ENCODE measurements at places on chromosomes 13 and 19.
A peak's percentile ranks its signal among the peaks of the same experiment; 100 is the strongest.

DNA sequence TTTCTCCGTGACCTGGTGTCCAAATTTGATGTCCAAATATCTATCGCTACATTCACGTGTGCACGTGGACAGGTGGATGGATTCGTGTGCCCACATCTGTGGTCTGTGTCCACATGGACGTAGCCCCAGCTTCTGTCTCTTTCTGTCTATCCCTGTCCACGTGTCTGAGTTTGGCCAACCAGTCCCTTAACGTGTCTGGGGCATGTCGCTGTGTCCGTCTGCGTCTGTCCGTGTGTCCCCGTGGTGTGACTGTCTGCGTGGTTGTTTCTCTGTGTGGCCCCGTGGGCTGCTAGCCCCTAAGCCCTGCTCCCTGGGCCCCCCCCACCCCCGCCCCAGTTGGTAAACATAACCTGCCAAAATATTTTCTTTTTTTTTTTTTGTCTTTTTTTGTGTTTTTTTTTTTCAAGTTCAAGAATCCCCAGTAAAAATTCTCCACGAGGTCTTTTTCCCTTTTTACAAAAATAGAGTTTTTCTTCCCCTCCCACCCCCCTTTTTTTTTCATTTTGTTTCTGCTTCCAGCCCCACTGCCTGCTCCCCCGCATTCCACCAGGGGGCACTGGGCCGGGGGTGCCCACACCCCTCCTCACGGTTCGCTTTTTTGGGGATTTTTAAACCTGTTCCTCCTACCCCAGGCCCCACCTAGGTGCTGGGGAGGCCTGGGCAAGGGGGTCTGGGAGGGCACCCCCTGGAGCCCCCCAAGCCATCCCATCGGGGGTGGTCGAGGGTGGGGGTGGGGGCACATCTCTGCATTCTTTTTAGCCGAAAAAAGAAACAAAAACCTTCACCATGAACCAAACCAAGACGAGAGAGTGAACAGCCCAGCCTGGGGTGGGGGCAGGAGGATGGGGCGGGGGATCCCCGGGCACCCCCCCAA is 18.3 kb downstream of the PRKCSH start:
- no peak for DNase-seq

DNA sequence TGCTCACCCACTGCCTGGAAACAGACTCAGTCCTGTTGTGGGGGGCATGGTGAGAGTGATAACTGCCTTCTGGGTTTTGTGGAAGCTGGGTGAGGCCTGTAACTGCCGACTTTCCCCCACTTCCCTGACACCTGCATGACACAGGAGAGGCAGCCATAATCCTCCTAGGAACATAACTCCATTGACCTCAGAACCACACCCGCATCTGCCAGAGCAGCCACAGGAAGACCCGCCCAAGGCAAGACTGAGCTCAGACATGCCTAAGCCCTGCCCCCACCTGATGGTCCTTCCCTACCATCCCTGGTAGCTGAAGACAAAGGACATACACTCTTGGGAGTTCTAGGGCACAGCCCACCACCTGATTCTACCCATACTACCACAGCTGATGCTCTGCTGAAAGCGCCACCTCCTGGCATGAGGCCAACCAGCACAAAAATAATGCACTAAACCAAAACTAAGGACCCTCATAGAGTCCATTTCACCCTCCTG is 326.7 kb downstream of the RBM26 start:
- no peak for DNase-seq

- no peak for DNase-seq
These were observed 36.3 kb upstream of the RNF113B start for GRCh38 chr13:98213354-98213753.

DNA sequence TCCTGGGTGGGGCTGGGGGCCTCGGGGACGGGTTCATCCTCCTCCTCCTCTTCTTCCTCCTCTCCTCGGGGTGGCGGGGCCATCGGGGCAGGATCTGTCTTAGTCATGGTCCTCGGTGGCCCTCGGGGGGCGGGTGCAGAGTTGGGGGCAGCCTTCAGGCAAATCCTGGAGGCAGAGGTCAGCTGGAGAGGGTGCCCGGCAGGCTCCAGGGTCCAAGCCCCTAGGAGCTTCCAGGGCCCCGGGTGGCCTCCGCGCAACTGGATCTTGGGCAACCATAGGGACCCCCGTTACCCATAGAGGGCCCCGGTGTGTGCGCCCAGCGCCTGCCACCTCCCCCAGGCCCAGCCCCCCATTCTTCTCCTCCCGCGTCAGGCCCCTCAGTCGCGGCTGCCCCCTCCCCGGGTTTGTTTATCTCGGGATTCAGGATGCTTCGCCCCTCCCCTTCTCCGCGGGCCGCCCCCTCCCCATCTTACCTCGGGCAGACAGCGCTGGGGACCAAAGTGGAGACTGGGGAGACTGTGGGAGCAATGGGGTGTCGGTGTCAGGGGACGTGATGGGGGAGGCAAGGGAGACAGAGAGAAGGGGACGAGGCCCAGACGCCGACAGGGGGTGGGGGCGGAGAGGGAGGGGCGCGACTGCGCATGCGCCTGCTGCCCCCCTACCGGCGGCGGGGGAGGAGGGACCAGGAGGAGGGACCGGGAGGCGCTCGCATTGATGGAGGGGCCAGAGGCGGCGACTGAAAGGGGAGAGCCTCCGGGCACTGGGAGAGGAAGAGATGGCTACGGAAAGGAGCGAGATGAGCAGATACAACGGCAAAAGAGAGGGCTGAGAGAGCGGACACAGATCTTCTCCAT is at the start of gene CLIP3:
CLIP3 (minus strand) TSS at position 623 of the 854 bp plus-strand sequence; CDS start at position 107, 516 bp downstream.
- DNase-seq = peak; percentile 54

DNA sequence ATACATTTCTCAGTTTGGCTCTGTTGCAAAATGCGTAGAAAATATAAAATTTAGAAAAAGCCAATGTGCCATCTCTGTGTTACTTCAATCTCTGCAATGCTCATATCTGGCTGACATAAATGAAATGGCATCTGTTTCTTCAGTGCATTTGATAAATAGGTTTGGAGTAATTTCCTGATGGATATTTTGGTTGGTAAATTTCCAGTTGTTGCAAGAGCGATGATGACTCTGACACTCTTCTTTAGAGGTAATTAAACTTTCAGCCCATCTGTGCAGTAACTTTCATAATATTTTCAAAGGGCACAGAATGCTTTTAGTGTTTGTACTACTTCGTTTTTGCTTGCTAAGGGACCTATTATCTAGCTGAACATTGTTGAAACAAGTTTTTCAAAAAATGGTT is 1286.4 kb downstream of the PCDH9 start:
- no peak for DNase-seq

All from M059J (cell line).